ENCODE measurements at places on chromosomes 5 and 9.

- DNase-seq, result no peak
Observed at GRCh38 chr5:35163710-35164033, 66.6 kb downstream of the PRLR start.

- DNase-seq, result no peak
Observed at GRCh38 chr5:131957721-131958441, 12.4 kb upstream of the MEIKIN start.

- peak; percentile 76 for DNase-seq
Observed at GRCh38 chr5:168086104-168086610, 205.3 kb upstream of the WWC1 start.

DNA sequence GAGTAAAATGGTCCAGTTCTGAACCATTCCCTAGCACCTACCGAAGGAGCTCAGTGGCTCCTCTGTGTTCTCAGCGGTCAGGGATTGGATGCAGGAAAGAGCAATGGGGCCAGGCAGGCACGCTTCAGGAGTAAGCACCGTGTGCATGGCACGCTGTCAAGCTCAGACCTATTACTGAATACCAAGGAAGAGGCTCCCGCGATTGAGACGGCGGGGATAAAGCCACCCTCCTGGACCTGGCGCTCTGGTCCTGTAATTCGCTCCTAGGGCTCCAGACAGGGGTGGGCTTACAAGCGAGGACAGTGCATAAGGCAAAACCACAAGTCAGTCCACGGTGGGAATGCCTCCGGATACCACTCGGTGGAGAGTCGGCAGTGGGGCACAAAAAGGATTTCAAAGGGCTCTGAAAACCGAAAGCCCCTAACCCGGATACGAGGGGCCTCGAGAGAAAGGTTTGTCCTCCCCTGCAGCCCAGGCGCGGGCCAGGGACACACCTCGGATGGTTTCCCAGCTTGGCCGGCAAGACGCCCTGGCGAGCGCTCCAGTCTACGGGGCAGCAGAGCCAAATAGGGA lies 988 bp downstream of the OXCT1 start:
- peak; percentile 55 for DNase-seq

Data from AG20443 (cell line).